ENCODE measurements at places on chromosomes 5 and 9.

DNA sequence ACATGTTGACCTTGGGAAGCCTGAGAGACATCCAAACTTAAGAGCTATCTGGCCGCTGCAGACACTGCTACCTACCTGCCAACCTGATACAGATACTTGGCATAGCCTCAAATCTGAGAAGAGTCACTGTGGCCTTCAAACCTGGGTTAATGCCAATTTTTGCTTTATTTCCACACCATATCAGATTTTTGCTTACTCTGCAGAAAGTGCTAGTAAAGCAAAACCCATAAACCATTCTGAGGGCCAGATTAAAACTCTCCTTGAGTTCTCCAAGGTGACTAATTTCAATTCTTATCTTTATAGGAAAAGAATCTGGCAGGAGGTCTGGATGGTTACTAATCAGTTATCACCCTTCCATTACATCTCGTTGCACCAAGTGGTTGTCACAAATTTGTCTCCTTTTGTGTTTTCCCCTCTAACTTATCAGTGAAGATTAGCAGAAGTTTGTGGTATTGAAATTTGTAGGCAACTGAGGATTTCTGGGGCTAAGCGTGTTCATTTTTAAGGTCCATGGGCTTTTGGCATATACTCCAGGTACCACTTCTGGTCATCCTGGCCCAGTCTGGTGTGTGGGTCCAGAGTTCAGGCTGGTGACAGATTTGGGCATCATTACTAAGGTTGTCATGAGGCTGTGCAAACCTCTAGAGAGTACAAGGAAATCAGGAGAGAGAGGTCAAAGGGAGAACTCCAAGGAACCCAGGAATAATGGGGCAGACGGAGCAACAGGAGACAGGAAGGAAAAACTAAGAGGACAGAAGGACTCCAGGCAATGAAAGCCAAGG, 177.9 kb downstream of the TSSK1B start:
- DNase-seq = no peak

GRCh38 chr9:29322240-29322639, 1749.0 kb upstream of the C9orf72 start:
- no peak for DNase-seq

GRCh38 chr9:91044354-91044753, 242.7 kb downstream of the SYK start:
- no peak for DNase-seq

DNA sequence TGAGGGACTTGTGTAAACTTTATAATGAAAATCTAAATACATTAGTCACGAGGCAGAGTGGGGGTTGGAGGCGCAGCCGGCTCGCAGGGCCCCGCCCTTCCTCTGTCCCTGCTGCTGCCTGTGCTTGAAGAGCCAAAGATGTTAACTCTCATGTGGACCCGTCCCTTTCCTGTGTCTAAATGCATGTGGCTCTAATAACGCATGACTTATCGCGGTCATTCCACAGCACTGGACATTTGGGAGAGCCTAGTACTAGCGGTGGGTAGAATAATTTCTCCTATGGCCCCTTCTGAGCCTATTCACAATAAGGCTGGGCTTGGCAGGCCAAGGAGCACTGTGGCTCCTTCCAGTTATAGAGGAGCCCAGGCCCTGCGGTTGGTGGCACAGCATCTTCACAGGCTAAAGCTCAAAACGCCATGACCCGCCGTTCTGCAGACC, 82.3 kb upstream of the SIMC1 start:
- no peak for DNase-seq

GRCh38 chr9:117081641-117082317, 333.1 kb downstream of the ASTN2 start:
- no peak for DNase-seq

GRCh38 chr9:76921165-76921564, 15.3 kb upstream of the PRUNE2 start:
- DNase-seq = no peak

- no peak for DNase-seq
Measured at GRCh38 chr5:179553875-179554274, 3.5 kb downstream of the RUFY1 start.

- DNase-seq = peak; percentile 24
Measured at GRCh38 chr9:128912270-128912853, 8.4 kb upstream of the PHYHD1 start.

DNA sequence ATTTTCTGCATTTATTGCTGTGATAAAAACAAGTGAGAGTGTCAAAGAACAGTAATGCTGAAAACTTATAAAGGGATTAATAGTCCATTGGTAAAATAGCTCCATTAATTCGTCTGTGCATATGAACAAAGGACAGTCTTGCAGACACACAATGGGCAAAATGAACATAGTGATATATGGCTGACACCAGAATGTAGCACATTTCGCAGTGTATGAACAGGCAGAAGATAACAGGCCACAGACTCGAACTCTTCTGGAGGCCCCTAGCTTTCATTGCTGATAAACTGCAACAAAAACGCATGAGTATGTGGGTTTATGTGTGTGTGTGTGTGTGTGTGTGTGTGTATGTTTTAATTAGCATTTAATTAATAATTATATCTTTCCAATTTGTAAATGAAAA, 354.8 kb downstream of the TAF11L14 start:
- DNase-seq = no peak

DNA sequence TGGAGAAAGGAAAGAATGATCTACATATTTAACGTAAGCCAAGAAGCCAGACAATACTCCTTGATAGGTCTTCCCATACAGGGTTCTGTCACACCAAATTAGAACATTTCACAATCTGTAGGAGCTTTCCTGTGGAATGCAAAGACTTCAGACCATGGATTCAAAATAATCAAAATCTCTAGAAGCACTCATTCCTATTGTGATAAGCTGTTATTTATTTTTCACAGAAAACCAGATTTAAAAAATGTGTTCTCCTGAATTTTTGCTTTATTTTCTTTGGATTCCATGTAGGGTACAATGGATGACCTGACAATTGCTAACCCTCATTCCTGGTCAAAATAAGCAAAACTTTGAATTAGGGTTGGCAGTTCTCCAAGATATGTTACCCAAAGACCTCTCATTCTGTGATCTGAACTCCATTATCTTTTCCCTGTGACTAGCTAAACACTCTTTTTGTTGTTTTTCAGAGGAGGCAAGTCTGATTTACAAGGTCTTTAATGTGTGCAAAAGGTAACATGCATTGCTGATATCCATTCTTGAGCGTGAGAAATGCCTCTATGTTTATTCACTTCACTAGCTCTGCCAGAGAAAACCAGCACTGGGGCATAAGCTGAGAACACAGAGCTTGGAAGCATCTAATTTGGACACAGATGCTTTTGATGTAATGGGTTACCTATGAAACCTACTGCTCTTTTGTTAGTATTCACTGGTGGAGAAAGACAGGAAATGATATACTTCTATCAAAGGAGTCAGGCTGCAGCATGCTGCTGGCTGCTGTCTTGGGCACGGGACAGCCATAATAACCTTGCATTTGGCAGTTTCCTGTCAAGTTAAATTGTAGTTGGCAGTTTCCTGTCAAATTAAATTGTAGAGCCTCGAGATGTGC, 31.4 kb downstream of the ACTBL2 start:
- DNase-seq = no peak

DNA sequence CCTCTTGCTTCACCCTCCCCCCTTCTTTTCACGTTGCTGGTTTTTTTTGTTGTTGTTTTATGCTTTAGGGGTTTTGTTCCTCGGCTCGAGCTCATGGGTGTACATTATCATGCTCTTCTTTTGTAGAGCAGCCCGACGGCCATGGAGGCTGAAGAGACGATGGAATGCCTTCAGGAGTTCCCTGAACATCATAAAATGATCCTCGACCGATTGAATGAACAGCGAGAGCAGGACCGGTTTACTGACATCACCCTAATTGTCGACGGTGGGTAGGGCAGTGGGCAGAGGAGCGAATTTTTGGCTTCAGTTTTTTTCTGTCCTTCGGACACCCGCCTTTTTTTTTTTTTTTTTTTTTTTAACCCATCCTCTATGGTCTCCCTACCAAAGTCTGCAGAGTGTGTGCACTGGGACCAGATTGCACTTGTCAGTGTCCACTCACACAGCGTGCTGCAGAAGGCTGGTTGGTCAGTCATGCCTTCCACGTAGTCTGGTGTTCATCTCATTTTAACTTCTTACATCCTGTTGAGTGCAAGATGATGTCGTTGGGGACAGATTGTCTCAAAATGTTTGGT, 1.3 kb downstream of the ZNF131 start:
- DNase-seq = no peak

- DNase-seq = no peak
Measured at GRCh38 chr9:136140966-136141365, 22.3 kb upstream of the TMEM250 start.

- no peak for DNase-seq
Measured at GRCh38 chr5:131664929-131665328, 29.9 kb upstream of the RAPGEF6 start.
